A549 treated with dexamethasone at 1 μM for 4 hours (cell line): ENCODE measurements at places on chromosomes 2 and 18. TPM values are rescaled to one million over a fixed set of nuclear protein-coding genes. Genes with fewer than 3 reads are reported as not detected.

Gene C2orf66
- total RNA-seq, result 0.05 TPM in 1 of 5 replicates, not detected in the others

Gene CEBPZOS
- total RNA-seq, result 40.0 to 46.0 TPM (median 41.6 TPM) in 5 replicates

Gene TAF4B
- 3.9 to 5.5 TPM (median 5.0 TPM) in 5 replicates for total RNA-seq

Gene LIMS3
- not detected in 5 replicates for total RNA-seq

Gene IL1RL2
- 0.04 to 0.08 TPM (median 0.06 TPM) in 3 of 5 replicates, not detected in the others for total RNA-seq
